A172 (cell line): ENCODE measurements at places on chromosomes 11 and 22. TPM values are rescaled to one million over a fixed set of nuclear protein-coding genes. Genes with fewer than 3 reads are reported as not detected.
A peak's percentile ranks its signal among the peaks of the same experiment; 100 is the strongest.

- DNase-seq: peak; percentile 55
Observed at GRCh38 chr11:69918938-69919650, 99.9 kb upstream of the FGF3 start.

- no peak for DNase-seq
Observed at GRCh38 chr22:19122752-19123492, 710 bp upstream of the DGCR2 start.

DNA sequence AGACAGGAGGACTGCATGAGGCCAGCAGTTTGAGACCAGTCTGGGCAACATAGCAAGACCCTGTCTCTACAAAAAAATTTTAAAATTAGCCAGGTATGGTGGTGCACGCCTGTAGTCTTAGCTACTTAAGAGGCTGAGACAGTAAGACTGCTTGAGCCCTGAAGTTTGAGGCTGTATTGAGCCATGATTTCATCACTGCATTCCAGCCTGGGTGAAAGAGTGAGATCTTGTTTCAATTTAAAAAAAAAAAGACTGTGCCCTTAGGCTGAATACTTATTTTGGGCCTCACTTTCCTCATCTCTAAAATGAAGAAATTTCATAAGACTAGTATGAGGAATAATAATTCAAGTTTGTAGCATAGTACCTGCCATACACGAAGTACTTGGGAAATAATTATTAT lies 6.9 kb downstream of the AQP11 start:
- DNase-seq: no peak

- DNase-seq: no peak
Observed at GRCh38 chr22:41368543-41369423, 13.0 kb upstream of the TEF start.

DNA sequence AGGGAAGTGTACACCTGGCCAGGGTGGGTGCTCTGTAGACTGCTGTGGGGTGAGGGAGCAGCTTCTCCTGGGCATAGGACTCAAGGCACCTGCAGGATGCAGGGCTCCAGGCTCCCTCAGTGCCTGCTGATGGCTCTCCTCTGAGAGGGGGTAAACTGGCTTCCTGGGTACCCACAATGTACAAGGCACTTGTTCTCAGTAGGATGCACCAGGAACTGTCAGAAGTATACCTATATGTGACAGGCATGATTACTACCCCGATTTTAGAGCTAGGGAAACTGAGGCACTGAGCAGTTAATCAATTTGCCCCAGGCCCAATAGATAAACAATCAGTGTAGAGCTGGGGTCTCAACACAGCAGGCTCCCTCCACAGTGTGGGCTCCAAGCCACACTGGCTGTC lies 31.4 kb upstream of the GNAZ start:
- DNase-seq: no peak

DNA sequence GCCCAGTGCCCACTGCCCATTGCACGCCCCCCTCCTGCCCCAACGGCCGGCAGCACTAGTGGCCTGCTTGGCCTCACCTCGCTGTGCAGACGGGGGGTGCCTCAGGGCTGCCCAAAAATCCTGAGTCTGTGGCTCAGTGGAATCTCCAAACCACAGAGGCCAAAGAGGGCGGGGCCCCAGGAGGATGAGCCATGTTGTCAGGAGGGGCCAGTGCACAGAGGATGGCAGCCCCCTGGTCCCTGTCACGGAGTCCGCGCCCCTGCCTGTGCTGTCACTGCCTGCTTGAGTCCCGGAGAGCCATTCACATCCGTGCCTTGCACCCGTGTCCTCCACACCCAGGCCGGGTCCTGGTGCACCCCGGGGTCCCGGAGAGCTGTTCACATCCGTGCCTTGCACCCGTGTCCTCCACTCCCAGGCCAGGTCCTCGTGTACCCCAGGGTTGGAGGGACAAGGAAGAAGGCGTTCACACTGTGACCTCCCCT lies 36.4 kb upstream of the MUC5AC start:
- DNase-seq: no peak

GRCh38 chr11:128964463-128964930 lies 21.8 kb upstream of the TP53AIP1 start:
- no peak for DNase-seq

- no peak for DNase-seq
Observed at GRCh38 chr11:116207019-116207418, 565.8 kb downstream of the BUD13 start.

Gene DNHD1
- total RNA-seq: 1.9 and 3.0 TPM in 2 replicates

Gene MPZL3
- total RNA-seq: 1.8 and 2.0 TPM in 2 replicates
